Stimulated activated CD4-positive, alpha-beta T cell treated with anti-CD3 and anti-CD28 coated beads, Interleukin-12 subunit alpha, Interleukin-12 subunit beta, amount 100 ng/mL, for 48 hours (primary cell): ENCODE measurements at places on chromosomes 3 and 15.

DNA sequence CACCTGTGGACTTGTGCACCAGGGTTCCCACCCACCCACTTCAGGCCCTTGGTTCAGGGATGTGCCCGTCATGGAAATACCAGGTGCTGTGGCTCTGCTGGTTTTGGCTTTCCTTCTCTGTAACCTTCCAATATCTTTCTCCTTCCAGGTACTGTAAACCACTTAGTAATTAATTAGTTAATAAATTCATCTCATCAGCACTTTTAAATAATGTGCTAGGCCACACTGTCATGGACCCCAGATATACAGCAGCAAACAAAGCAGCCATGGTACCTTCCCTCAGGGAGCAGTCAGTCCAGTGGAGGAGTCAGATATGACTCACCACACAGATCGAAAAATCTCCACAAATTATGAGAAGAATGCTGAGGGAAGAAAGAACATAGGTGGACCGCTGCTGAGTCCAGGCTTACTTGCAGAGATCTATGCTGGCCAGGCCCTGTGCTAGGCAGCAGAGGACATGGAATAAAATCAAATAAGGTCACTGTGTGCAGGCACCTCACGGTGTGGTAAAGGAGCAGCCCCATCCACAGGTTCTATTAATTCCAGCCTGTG lies 6.8 kb upstream of the GATA2 start:
- no peak for DNase-seq

DNA sequence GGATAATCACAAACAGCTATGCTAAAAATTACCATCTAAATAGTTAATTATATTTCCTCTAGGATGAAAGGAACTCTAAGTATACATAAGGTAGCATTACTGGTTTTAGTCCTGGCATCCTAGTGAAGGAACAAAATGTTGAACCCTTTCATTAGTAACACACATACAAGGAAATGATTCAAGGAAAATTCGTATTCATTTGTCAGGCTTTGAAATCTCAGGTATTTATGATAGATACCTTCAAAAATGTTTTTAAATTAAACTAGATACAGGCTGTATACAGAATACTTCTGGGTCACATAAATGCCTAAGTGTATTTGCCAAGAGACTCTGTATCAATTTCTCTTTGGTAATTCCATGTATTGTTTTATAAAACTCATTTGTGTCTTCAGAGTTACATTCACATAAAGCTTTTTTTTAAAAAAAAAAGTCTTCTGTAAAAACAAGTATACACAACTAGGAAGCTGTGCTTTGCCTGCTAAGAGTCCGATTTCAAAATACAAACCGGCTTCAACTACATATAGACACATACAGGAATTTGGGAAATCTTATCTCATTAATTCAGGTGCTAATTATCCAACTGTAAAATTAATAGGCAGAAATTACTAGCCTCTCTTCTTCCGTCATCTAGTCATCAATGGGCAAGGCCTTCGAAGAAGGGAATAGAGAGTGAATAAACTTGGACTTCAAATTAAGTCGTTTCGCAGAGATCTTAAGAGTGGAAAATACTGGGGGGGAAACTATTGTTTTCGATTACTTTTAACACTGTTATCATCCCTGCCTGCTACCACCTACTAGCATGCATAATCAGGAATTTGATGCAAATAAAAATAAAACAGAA lies 1.3 kb downstream of the SECISBP2L start:
- no peak for DNase-seq

DNA sequence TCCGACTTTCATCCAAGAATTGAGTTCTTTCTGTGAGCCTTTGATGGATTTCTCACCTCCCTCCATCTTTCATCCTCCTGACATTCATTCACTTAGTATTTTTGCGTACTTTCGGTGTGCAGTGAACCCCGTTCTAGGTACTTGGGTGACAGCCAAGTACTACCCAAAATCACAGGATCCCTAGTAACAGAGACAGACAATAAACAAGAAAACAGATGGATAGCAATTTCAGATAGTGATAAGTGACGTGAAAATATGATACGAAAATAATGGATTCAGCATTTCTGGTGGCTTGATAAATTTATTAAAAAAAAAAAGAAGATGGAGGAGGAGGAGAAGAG lies 264 bp upstream of the CMTM6 start:
- no peak for DNase-seq

GRCh38 chr3:193819117-193820010 lies 226.4 kb downstream of the OPA1 start:
- no peak for DNase-seq

- DNase-seq: no peak
Measured at GRCh38 chr15:65411465-65412071, 11.2 kb downstream of the IGDCC4 start.

DNA sequence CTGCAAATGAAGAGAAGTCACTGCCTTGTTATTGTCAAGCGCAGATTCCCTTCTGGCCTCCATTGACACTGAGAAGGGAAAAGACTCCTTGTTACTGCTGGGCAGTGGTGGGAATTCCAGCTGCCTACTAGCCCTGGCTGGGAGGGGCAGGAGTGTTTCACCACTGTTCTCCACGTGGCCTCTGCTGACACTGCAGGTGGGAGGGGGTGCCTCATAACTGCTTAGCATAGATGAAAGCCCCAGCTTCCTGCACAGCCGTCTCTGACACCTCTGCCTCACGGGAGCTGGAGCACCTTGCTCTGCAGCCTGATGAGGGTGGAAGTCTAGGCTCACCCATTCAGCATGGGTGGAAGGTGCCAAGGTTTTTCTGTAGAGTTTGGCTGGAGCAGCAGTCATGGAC lies 52.1 kb downstream of the TM2D3 start:
- DNase-seq: no peak

- no peak for DNase-seq
Measured at GRCh38 chr15:43238671-43239131, 17.9 kb upstream of the EPB42 start.

DNA sequence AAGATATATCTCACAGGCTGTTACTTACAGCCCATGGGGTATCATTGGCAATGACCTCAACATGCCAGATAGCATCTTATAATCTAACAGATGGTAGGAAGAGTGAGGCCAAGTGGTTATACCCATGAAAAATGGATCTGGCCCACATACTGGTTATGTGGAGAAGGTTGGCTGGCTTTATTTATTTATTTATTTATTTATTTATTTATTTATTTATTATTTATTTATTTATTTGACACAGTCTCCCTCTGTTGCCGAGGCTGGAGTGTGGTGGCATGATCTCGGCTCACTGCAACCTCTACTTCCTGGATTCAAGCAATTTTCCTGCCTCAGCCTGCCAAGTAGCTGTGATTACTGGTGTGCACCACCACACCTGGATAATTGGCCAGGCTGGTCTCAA lies 11.6 kb downstream of the FBXO40 start:
- no peak for DNase-seq

- DNase-seq: no peak
Measured at GRCh38 chr3:187662848-187663409, 7.3 kb downstream of the SST start.

DNA sequence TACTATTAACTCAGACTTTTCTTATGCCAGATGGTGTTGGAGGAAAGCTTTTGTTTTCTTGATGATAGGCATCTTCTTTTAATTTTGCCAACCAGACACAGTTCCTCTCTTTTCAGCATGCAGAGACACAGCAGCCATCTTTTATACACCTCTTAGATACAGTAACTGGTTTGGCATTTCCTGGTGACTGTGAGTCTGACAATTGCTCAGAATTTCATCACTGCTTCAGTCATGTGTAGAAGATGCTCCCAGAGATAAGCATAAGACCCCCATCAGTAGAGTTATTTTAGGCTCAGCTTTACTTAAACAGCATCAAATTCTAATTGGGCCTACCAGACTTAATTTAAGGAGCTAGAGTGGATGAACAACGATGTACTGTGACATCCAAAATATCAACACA lies 779.0 kb downstream of the SQOR start:
- no peak for DNase-seq

DNA sequence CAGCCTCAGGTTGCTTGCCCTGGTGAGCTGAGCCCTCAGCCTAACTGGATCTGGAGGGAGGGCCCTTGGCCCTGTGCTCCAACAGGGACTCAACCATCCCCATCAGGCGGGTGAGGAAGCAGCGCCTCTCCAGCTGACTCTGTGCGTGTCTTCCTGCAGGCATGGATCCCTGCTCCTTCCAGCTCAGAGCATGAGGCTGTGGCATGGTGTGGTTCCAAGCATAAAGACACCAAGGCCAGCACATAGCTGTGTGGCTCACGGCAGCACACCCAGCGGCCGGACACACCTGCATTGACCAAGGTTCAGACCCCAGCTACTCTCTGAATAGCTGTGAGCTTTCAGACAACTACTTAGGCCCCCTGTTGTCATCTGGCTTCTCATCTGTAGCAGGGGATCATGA lies 131.0 kb upstream of the PLXNA1 start:
- no peak for DNase-seq

DNA sequence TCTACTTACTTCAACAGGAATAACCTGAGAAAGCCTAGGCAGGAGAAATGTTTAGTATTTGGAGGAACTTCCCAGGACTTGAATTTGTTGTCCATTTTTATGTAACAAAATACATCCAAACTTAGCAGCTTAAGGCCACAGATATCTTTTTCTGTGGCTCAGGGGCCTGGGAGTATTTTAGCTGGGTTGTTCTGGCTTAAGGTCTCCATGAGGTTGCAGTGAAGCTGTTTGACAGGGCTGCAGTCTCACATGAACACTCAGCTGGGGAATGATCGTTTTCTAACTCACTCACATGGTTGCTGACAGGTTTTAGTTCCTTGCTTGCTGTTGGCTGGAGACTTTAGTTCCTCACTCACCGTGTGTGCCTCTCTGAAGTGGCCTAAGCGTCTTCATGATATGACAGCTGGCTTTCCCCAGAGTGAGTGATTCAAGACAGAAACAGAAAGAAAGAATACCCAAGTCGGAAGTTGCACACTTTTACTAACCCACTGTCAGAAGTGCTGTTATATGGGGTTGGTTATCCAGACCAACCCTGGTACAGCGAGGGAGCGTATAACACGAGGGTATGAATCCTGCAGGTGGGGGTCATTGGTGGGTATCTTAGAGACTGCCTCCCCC lies 229.7 kb upstream of the TBL1XR1 start:
- peak; percentile 55 for DNase-seq

GRCh38 chr3:195224156-195224979 lies 46.6 kb downstream of the XXYLT1 start:
- no peak for DNase-seq

DNA sequence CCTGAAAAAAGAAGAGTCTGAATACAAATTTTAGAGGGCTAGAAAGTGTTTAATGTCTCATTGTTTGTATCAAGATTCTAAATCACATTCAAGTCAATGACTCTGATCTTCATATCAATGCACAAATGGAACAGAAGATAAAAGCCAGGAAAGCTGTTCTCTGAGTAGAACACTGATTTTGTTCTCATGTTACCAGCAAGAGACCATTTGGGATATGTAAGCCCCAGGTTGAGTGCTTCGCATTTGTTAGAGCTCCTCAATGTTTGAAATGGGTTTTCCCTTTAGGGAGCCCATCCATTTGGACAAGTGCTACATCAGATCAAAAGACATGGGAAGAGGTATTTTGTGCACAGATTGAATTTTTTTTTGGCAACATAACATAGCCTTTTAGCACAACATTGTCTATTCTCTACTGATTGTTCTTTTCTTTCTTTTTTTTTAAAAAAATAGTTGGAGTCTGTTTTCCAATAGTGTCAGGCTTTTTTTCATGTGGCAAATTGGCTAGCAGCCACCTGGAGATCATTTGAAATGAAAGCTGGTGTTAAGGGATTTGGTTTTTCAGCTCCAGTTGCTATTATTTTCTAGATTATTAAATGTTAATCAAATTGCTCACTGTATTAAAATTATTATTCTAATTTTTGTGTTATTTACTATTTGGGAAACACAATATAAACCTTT lies 74.5 kb upstream of the ZPLD1 start:
- no peak for DNase-seq

GRCh38 chr3:157769378-157769777 lies 266.2 kb upstream of the VEPH1 start:
- no peak for DNase-seq

DNA sequence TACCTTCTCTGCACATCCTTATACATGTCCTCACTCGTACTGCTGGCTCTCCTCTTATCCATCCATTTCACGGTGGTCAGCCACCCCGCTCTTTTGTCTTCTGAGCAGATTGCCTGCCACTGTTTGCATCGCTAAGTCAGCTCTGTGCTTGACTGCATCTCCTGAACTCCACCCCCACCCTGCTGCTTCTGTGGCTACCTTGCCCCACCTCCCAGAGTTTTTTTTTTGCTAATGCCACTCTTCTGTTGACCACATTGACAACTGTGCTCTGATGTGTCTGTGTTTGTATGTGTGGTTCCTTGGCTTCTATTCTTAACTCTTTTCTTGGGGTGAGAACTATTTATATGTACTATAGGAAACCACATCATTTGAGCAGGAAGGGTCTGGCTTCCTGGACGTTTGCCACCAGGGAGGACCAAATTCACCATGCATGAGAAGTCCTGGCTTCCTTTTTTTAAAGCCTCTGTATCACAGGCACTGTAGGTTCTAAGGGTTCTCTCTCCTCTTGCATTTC lies 12.8 kb upstream of the MTMR10 start:
- no peak for DNase-seq

DNA sequence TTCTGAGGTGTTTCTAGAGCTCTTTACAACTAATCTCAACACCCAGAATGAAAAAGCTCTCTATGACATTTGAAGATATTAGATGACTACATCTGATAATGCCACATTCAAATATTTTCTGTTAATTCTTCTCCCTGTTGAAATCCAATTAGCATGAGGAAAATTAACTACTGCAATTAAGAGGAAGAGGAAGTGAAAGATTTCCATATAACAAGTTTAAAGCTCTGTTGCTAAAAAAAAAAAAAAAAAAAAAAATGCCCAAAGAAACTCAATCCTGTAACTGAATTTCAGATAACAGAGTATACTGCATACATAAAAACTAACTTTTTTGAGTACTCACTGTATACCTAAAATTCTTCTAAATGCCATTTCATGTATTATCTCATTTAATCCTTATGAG lies 109.8 kb downstream of the TNIK start:
- no peak for DNase-seq

DNA sequence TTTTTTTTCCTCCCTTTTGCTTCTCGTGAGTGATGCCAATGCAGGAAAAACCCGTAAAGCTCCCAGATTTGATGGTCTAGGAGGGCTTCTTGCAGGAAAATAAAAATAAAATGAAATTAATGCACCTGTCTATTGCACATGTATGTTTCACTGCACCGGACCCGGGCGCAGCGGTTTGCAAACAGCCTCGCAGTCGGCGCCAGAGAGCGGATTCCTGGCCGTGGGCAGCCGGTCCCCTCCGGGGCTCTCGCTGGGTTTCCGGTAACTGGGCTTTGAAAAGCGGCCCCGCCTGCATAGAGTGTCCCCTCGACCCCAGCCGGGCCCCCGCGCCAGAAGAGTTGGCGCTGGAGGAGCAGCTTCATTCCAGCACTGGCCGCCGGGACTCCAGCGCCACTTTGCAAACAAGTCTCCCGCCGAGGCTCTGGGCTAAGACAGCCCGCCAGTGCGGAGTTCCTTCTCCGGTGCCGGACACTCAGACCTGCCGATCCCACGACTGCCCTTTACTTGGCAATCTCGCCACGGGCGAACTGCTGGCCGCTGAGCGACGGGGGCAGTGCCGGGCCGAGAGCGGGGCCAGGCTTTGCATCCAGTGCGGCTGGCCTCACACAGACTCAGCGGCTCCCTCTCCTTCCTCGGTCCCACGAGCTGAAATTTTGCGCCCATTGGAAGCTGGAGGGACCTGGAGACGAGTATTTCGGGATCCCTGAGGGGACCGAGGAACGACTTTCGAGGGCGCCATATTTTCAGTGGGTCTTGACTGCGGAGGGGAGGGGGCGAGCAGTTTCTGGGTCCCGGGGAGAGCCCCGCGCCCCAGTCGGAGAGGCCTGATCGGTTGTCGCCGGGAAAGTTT lies 225.9 kb upstream of the C2CD4B start:
- peak; percentile 9 for DNase-seq

- no peak for DNase-seq
Measured at GRCh38 chr3:12489368-12489767, 5.1 kb downstream of the TSEN2 start.
